ENCODE measurements at places on chromosomes 4 and X.

DNA sequence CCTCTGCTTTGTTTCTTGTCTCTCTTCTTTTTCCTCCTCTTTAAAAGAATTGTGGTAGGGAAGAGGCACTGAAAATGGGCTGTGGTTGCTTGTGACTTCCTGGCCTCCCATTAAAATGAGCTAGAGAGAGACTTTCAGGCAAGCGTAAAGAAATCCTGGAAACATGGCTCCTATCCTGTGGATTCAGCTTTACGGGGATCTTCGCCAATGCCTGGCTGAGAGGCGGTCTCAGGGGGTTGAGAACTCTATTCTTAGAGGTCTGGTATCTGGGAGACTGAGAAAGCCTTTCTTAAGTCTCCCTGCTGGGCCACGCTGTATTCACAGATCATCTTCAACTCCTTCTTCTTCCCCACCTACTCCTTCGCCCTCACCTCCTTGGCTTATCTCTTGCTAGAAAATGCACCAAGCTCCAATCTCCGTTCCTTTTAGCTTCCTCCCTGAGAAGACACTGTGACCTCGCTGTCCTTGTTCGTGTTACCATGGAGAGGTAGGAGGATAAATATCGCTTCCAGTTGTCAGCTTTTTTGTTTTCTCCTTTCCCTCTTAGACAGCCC lies 542 bp upstream of the KLF8 start:
- no peak for DNase-seq

DNA sequence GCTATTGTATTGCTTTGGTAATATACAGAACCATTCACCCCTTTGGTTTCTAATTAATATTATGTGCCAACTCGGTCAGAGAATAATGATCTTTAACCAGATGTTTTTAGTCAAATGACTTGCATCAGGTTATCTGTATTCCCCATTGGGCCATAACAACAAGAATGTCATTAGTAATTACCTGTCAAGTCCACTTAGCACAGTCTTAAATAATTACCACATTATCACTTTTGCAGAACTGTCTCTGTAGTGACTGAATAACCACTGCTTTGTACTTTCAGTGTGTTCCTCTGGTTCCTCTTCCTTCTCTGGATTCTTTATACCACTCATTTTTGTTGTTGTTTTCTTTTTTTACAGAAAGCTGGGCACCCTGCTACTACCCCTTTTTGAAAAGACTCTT lies 257.7 kb upstream of the SPOCK3 start:
- DNase-seq: no peak

DNA sequence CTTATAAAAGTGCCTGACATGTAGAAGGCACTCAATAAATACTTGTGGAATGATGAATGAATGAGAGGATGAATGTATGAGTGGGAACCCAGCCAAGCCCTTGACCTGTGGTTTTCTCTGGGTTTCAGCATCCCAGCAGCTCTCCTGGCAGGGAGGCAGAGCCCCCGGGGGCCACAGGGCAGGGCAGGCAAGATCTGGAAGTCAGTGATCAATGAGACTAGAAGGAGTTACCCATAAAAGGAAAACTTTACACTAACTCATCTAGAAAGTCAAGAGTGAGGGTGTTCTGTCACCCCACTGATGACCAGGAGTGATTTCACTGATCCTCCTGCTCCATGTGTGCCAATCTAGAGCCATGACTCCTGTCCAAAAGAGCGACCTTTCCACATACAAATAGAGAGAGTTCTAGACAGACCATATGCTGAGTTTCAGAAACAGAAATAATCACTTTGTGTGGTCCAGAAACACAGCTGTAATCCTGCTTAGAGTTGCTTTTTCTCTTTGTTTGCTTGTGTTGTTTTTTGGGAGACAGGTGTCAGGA lies 37.4 kb downstream of the MGARP start:
- DNase-seq: no peak

DNA sequence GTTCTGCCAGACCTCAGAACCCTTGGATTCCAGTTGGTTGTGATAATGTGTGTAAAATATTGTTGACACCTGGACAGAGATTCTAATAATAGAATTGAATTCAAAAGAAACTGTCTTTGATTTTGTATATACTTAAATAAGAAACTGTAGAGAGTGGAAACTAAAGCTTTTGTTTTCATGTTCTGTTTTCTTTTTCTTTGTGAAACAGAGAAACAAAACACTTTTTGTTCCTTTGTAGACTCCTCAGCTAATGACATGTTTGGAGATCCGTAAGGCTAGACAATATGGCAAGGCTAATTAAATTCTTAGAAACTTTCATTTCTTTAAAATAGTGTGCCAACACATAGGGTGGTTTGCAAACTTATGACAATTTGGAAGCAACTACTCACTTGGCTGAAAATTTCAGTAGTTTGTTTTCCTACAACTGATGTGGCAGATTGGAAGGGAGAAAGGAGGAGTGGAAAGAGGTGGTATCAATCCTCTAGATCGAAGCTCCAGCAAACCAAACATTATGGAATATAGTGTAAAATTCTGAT lies 90.9 kb upstream of the FAT1 start:
- DNase-seq: no peak

- DNase-seq: no peak
These were observed 22.8 kb upstream of the SH3RF1 start for GRCh38 chr4:169293343-169294176.

GRCh38 chrX:39927380-39927779 lies 170.4 kb downstream of the BCOR start:
- no peak for DNase-seq

DNA sequence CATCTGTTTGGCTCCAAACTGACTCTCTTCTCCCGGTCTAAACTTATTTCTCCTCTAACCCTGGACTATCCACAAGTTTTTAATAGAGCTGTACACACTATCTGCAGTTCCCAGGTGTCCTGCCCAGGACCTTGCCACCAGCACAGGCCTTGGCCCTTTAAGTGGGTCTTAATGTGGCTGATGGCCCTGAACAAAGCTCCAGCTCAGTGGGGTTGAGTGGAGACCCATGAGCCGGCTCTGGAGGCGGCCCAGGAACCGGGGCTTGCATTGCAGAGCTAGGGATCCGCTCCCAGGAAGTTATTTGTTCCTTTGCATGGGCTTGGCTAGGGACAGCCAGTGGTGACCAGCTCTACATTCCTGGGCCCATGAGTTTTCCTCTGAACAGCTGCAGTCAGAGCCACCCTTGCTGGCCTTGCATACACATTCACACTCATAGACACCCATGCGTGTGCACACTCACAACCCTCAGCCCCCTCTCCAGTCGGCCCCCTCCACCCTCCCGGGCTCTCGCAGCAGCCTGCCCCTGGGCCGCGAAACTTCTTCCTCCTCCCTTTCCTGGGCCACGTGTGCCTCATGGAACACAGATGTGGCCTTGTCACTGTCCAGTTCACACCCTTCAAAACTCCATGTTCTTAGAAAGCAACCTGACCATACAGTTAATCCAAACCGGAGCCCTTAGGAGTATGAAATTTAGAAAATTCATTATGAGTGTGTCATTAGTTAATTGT lies 58.2 kb downstream of the GPR143 start:
- DNase-seq: no peak

DNA sequence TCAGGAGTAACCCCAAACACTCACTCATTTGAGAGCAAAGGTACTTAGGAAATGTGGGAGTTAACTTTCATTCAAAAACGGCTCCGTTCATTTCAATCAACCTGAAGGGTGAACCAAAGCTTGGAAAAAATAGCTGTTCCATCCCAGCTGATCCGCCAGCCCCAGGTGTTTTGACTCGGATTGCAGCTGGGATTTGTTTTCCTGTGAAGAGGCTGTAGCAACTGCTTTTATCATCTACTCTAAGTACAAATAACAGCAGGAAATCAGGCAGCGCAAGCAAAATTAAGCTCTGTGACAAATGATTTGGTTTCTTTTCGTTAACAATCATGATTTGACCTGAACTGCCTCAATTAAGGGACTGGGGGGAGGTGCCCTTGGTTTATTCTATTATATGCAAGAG lies 154.7 kb downstream of the BEND2 start:
- DNase-seq: no peak

- DNase-seq: no peak
These were observed 173.9 kb upstream of the KLF3 start for GRCh38 chr4:38489924-38490639.

DNA sequence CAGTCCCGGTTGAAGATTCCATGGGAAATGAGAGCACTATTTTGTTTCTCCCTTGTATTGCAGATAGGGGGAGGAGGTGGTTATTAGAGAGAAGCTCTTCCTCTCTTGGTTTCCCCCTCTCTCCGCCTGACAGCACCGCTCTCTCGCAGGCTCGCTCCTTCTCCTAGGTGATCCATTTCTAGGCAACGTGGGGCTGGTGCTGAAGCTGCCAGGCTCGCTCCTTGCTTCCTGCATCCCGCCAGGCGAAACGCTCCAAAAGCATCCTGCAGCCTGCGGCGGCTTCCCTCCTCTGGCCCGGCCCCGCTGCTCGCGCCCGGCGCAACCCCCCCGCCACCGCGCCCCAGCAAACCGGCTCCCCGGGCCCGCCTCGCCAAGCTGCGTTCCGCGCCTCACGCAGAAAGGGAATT lies at the start of gene GRID2:
Gene GRID2, plus strand, starts transcription at position 346 of the 407 bp plus-strand sequence.
- DNase-seq: no peak
